ENCODE measurements at places on chromosomes 4 and X.

- DNase-seq, result no peak
These were observed 2.4 kb downstream of the NKX3-2 start for GRCh38 chr4:13541720-13542576.

DNA sequence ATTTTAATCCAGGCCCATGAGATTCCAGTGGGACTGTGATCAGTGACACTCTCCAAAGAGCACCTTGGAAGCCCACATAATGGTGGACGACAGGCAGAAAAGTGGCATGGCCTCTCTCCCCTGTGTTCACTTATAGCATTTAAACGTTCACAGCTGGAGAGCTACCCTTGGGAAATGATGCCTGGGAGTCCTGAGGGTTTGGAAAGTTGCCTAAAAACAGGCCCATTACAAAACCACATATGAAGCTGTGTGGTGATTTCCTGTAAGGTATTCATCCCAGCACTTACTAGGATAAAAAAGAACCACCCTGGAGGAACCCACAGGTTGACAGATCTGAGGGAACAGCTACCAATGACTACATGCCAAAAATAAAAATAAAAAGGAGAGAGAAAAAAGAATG lies 193.2 kb downstream of the RASL11B start:
- DNase-seq, result no peak

DNA sequence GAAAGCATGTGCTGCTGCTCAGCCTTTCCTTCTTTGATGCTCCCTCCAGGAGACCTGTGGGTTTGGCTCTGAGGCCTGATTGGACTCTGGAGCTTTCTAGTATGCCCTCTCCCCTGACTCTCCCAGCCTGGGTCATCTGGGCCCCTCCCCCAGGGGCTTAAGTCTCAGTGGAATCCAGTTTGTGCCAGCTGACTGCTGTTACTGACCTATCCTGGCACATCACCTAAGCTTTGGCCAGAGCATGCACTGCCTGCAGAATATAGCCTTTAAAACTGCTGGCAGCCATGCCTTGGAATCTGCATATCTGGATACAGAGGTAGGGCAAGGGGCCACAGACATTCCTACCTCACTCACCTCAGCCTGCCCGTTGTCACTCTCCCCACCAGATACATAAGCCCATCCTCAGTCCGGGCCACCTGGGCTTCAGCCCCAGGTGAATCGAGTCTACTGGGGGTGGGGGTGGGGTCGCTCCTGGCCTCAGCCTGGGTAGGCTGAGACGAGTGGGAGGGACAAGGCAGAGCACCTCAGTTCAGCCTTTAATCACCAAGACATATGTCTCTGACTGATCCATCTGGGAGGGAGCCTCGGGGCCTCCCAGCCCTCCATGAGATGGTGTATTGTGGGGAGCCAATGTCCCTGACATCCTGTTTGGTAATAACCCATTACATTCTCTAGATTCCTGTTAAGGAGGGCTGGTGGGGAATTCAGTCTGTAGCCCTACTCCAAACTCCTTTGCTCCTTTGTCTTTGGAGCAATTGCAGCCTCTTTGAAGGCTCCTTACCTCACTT lies 61.2 kb downstream of the STARD8 start:
- no peak for DNase-seq

GRCh38 chr4:189117426-189117825 lies 823.2 kb upstream of the FRG1 start:
- no peak for DNase-seq

- no peak for DNase-seq
These were observed 109.8 kb downstream of the NYX start for GRCh38 chrX:41556958-41557357.

All from stimulated activated CD8-positive, alpha-beta memory T cell treated with anti-CD3 and anti-CD28 coated beads, Interleukin-2, amount 100 ng/mL, for 1 hour (primary cell).